ENCODE measurements at places on chromosomes 3 and 15.

GRCh38 chr15:64731012-64731804 is 44.2 kb downstream of the RBPMS2 start:
- peak; percentile 71 for DNase-seq

GRCh38 chr15:45612790-45613415 is 21.9 kb upstream of the SQOR start:
- no peak for DNase-seq

GRCh38 chr3:187802928-187803259 is 57.6 kb upstream of the BCL6 start:
- DNase-seq = no peak

GRCh38 chr3:19384868-19385267 is 236.6 kb downstream of the KCNH8 start:
- DNase-seq = no peak

GRCh38 chr3:13890377-13891016 is 10.6 kb upstream of the WNT7A start:
- DNase-seq = no peak

GRCh38 chr3:197041875-197042488 is 12.4 kb upstream of the MELTF start:
- DNase-seq = no peak

DNA sequence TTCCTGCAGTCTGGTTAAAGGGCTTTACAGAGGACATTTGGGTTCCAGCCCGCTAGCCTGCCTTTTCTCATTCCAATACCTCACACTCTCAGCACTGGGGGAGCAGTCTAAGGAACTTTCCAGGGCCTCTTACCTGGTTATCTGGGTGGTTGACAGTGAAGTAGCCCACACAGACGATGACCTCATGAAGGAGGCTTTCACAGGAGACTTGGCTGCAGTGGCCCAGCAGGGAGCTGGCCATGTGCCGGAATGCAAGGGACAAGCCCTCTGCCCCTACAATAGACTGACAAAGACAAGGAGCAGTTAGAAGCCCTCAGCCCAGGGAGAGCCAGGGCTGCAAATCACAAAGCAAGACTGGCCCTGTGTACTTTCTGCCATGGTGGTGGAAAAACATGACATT is 39.5 kb downstream of the ISL2 start:
- DNase-seq = no peak

- no peak for DNase-seq
Measured at GRCh38 chr3:71421820-71422566, 161.5 kb downstream of the FOXP1 start.

- DNase-seq = no peak
Measured at GRCh38 chr3:134992586-134992985, 197.5 kb downstream of the EPHB1 start.

- no peak for DNase-seq
Measured at GRCh38 chr15:78007211-78007931, 70.1 kb downstream of the TBC1D2B start.

DNA sequence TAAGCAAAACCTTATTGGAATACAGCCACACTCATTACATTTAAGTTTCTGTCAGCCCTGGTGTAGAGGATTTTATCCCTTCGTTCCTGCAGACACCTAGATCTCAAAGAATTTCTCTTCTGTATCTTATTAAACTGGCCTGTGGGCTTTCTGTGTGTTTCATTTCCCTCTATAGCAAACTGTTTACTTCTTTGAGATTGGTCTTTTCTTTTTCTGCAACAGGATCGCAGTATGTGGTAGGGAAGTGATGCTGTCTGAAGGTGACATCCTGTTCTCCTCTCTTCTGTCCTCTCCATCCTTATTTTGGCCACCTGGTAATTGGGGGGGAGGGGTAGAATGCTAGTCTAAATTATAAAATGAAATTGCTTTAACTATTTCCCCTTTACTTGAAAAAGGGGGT is 25.5 kb downstream of the ATP1B3 start:
- DNase-seq = no peak

- no peak for DNase-seq
Measured at GRCh38 chr15:95454403-95455262, 875.9 kb upstream of the NR2F2 start.

GRCh38 chr15:70241561-70242320 is 144.0 kb upstream of the TLE3 start:
- DNase-seq = no peak

DNA sequence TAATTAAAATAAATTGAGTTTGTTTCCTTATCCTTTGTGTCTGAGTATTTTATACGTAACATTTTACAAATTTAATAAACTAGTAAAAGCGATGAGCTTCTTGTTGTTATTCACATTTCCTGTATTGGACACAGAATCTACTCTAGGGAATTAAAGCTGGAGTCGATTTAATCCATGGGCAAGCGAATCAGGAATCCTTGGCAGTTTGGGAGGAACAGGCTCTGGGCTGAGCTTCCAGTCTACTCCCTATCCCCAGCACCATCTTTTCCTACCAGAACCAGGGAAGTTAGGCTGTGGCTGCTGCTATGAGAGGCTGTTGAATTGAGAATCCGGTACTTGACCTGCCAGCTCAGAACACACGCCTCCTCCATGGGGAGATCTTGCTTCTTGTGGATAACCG is 437.3 kb upstream of the TPM1 start:
- no peak for DNase-seq

GRCh38 chr3:185215873-185216606 is 37.8 kb downstream of the EHHADH start:
- DNase-seq = peak; percentile 7

GRCh38 chr3:138856799-138857198 is 22.1 kb upstream of the PIK3CB start:
- DNase-seq = no peak

- DNase-seq = no peak
Measured at GRCh38 chr3:25973122-25973521, 183.2 kb downstream of the OXSM start.

- DNase-seq = no peak
Measured at GRCh38 chr3:127741246-127741645, 68.5 kb downstream of the ABTB1 start.

- no peak for DNase-seq
Measured at GRCh38 chr3:157408499-157409149, 28.0 kb upstream of the PTX3 start.

DNA sequence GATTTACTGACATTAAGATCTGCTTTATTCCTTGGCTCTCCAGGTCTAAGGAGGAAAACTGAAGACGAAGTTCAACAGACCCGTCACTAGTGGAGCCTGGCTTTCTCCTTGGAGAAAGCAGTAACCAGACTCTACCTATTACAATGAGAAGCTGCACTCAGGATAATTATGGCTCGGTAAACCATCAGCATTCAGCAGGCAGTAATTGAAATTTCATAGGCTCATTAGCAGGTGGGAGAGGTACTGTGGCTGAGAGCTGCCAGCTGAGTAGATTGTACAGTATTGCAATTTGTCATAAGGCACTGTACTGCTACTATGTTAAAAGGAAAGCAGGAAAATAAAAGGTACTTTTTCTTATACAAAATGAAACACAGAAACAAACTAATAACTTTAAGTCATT is 51.2 kb downstream of the CHAC1 start:
- DNase-seq = no peak

DNA sequence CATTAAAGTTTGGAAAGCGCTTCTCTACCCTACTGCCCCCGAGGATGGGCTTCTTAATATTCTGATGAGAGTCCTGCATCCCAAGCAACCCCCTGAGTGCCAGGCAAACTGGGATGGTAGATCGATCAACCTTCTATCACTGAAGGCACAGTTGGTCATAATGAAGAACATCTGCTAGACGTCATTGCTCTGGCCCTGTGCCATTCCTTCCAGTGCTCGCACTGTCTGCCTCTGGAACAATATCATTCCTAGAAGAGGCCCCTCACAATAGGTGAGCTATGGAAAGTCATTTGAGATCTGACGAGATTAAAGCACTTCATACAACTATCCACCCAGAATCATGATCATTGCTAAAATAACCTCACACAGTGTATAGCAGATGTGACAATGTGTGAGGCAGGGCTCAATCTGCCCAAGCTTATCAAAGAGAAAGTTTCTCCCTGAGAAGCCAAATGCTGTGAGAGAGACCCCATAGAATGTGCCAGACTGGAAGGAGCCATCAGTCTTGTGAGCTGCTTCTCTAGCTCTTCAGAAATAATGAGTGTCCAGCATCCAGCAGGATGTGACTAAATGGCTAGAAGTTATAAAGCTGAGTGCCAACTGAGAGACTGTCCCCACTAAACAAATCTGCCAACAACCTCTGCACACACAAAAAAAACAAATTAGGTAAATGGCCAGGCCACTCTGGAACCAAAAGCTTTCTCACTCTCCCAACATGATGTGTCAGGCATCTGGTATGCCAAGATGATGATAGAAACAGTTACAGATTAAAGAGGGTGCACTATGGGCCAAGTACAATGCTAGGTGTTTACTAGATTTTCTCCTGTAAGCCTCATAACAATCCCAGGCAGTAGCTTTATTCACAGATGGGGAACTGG is 165.5 kb downstream of the NECTIN3 start:
- no peak for DNase-seq

DNA sequence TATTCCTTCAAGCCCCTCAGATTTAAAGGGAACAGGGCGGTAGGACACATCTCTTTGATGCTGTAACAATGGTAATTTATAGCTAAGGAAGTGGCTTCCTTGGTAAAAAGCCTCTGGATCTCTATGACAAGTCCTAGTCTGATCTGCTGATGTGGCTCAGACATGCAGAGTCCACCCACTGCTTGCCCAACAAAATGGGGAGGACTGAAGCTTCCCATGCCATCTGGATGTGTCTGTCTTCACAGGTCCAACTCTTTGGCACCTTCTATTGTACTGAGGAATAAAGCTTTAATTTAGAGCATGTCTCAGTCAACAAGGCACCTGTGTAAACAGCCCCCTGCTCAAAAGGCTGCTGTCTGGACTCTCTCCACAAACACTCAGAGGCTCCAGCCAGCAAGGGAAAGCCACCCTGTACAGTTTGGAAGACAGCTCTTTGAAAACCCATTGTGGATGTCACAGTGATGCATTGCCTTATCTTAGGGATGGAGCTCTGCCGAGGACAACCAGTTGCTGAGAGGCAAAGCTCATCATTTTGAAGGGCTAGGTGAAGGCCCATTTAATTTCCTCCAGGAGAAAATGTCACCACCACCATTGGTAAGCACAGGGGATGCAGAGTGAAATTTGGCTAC is 348.6 kb upstream of the GRM7 start:
- no peak for DNase-seq

DNA sequence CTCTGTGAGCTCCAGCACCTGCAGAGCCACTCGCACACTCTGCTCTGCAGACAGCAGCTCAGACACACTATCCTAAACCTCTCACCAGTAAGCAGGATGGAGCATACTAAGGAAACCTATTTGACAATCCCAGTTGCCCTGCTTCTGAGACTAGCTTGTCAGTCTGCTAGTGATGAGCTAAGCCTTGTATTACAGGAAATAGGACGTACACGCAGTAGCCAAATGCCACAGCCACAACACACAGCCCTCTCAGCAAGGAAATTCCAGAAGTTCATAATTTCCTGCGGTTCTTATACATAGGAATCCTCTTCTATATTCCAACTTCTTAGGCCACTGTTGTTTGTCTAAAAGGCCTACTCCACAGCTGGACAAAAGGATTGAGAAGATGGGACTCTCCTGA is 74.5 kb downstream of the MYLK start:
- no peak for DNase-seq

- DNase-seq = no peak
Measured at GRCh38 chr3:148087601-148088371, 609.9 kb upstream of the AGTR1 start.

DNA sequence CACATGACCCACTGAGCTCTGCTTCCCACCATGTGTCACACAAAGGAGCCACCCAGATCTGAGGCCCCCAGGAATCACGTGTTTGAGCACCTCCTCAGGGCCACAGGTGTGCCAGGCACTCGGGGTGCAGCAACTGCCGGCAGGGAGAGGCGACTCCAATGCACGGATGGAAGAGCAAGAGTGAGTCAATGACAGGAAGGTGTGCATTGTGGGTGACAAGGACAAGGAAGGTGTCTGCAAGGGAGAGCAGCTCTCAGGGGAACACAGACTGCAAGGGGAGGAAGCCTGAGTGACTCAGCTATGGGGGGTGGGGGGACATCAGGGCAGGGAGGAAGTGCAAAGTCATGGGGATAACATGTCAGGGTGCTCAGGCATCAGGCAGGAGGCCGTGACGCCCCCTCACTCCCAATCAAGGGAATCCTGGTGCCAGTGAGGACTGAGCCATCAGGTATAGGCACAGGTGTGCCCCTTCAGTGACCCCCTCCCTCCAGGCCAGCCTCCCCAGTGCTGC is 67.4 kb downstream of the NUP210 start:
- no peak for DNase-seq

DNA sequence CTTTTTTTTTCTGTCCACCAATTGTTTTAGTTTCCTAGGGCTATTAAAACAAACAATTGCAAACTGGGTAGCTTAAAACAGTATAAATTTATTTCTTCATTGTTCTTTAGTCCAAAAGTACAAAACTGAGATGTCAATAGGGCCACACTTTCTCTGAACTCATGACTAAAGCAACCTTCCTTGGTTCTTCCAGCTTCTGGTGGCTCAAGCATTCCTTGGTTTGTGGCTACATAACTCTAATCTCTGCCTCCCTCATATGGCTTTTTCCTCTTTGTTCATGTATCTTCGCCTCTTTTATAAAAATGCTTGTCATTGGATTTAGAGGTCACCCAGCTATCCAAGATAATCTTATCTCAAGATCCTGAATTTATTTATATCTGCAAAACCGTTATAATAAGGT is 914.5 kb upstream of the EPHA6 start:
- DNase-seq = no peak

GRCh38 chr3:113409676-113410075 is 31.6 kb downstream of the CFAP44 start:
- no peak for DNase-seq

All from globus pallidus (tissue), 1 donor.